Esophagus squamous epithelium (tissue), 5 donors: ENCODE measurements at places on chromosomes 16 and 17.

DNA sequence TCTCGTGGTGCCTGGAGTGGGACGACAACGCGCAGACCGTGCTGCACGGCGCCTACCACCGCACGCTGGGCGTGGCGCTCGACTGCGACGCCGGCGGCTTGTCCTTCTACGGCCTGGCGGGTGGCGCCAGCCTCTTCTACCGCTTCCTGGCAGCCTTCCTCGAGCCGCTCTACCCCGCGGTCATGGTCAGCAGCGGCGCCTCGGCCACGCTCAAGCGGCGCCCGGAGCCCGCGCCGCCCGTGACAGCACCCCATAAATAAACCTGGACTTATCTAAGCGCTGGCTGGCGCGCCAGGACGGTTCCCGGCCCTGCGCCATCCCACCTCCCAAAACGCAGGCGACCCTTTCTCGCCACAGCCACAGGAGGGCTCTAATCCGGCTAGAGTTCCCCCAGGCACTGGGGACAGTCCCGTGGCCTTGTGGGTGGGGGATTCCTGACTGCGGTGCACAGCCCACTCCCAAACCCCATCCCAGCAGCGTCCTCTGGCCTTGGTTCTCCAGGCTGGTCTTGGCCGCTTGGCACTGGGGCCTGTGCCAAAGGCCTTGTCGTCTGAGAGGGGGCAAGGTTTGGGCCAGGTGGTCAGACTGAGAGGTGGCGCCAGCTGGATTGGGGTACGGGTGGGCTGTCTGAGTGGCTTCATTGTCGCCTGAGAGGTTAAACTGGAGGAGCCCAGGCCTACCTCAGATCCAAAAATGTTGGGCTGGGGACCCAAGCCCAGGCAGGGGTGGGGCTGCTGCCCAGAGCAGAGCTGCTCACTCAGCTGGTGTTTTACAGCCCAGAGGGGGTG, 10.1 kb upstream of the SLC16A5 start:
- DNase-seq, result no peak

- DNase-seq, result no peak
Measured at GRCh38 chr17:44124118-44124438, 637 bp upstream of the HDAC5 start.

DNA sequence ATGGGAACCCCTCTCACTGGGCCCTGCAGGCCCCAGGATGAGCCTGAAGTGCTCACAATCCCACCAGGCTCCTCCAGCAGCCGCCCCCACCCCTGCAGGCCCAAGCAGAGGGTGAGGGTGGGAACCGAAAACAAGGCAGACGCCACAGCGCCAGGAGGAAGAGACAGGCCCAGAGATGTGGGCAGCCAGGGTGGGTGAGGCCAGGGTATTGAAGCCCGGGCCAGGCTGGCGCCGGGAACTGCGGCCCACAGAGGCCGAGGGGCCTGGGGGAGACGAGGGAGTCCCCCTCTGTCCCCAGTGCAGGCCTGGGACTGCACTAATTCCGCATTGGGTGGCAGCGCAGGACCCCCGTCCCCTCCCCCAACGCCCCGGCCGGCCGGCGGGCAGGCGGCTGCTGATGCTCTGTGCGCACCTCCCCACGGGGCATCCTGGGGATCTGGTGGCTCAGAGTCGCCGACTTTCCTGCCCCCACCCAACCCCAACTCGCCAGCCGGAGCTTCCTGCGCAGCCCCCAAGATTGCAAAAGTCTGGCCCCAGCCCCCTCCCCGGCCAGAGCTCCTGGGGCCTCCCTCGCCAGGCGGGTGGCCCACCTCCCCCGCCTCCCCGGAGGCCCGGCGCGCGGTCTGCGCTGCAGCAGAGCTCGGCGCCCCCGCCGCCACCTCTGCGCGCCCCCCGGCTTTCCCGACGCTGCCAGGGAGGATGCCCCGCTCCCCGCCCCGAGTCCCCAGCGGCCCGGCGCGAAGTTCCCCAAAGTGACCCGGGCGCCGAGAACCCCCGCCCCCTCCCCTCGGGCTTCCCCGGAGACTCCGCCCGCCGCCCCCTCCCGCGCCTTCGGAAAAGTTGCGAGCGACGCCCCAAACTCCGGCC, 107.8 kb downstream of the ENGASE start:
- DNase-seq, result no peak

GRCh38 chr17:4849011-4849536, 15.9 kb downstream of the MINK1 start:
- DNase-seq, result no peak

DNA sequence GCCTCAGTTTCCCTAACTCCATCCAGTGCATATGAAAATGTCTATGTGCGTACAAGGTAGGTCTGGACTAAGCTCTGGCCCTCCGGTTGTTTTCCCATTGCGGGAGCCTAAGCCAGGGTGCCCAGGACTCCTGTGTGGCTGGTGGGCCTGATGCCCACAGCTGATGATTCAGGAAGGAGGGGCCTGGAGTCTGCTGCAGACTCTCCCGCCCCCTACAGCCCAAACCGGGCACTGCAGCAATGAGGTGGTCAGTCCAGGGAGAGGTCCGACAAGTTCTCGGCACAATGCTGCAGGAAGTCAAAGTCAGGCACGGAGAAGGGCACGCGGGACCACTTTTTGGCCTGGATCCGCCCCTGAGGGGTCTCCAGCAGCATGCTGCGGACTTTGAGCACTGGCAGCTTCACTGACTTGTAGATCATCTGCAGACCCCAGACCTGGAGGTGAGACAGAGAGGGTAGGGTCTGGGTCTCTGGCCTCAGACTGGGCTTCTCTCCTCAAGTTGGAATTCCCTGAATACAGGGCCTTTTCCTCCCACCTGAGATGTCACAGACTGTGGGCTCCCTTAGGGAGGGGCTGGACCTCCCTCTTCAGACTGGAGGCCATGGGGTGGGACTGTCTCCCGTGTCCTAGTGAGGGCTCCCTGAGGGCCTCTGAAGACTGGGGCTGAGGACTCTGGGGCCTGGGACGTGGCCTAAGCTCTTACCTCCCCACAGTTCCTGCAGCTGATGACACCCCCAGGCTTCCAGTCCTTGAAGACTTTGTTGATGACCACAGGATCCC, 3.4 kb upstream of the ZNF385C start:
- no peak for DNase-seq

DNA sequence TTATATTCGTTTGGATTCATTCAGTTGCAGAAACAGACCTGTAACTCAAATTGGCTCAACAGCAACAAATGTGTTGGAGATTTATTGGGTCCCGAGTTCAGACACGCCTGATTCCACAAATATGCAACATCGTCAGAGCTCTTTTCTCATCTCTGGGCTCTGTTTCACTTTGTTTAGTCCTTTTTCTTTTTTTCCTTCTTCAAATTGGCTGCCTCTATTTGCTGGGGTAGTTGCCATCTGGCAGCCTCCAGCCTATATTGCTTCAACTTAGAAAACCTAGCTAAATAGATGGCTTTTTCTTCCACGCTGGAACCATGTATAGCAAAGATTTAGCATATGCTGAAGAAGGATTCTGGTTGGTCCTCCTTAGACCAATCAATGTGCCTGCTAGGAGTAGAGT, 398.5 kb downstream of the RBFOX1 start:
- no peak for DNase-seq

- DNase-seq, result no peak
Measured at GRCh38 chr17:1908699-1909309, 79.0 kb downstream of the RPA1 start.

DNA sequence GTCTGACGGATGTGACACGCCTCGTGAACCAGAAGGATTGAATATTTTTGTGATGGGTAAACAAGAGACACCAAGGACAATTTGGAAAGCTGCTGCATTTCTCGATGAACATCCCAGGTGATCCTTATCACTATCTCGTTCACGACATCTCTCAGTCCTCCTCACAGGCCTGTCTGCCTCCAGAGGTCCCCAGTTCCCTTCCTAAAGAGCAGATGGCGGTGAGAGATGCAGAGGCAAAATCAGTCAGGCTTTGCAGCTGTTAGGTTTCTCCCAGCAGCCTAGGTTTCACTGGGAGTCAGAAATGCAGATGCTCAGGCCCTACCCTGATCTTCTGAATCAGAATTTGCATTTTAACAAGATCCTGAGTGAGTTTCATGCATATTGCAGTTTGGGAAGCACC, 23.6 kb downstream of the SCPEP1 start:
- no peak for DNase-seq

GRCh38 chr16:48497129-48497528, 111.9 kb upstream of the SIAH1 start:
- no peak for DNase-seq

DNA sequence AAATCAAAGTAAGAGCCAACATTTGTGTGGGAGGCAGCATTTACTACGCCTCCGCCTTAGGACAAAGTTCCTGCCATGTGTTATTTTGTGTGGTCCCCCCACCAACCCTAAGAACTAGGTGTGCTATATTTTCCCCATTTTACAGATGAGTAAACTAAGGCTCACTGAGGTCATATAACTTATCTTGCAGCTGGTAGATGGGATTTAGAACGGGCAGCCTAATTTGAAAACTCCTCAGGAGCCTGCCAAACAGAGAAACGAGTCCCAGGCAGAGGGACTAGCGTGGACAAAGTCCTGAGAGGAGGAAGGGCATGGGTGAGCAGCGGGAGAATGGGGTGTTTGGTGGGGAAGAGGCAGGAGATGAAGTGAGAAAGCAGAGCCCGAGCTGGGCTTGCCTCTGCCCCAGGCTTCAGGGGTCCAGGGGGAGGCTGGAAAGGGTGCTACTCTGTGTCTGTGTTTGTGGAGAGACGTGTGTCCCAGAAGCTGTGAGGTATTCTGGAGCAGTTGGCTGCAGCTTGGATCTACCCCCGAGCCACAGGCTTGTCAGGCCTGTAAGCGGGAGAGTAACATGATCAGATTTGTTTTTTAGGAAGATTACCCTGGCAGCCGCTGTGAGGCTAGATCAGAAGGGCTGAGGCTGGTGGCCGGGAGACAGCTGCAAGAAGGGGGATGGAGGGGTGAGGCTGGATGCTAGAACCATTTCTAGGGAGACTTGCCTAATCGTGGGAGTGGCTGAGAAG, 5.0 kb downstream of the MLLT6 start:
- DNase-seq, result no peak

- DNase-seq, result no peak
Measured at GRCh38 chr17:75610103-75610984, 22.7 kb downstream of the MYO15B start.

- DNase-seq, result no peak
Measured at GRCh38 chr17:73431401-73432205, 119.8 kb upstream of the CDC42EP4 start.

DNA sequence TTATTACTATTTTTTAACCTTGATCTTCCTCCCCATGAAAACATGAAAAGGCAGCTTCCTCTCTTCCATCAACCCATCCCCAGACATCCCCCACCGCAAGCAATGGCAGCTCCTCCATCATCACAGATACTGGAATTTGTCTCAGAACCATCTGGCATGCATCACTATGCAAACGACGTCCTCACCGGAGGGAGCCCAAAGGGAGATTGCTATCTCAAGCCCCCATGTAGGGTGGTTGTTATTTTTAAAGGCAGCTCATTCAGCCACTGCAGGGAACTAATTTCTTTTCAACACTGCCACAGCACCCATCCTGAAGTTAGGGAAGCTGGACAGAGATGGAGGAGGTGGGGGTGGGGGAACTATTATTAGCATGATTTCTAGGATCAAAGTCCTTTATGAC, 222.5 kb downstream of the FOXL1 start:
- DNase-seq, result no peak

- DNase-seq, result no peak
Measured at GRCh38 chr17:39080421-39081078, 70.9 kb downstream of the PLXDC1 start.

GRCh38 chr17:17363638-17364337, 60.6 kb downstream of the NT5M start:
- DNase-seq, result no peak

DNA sequence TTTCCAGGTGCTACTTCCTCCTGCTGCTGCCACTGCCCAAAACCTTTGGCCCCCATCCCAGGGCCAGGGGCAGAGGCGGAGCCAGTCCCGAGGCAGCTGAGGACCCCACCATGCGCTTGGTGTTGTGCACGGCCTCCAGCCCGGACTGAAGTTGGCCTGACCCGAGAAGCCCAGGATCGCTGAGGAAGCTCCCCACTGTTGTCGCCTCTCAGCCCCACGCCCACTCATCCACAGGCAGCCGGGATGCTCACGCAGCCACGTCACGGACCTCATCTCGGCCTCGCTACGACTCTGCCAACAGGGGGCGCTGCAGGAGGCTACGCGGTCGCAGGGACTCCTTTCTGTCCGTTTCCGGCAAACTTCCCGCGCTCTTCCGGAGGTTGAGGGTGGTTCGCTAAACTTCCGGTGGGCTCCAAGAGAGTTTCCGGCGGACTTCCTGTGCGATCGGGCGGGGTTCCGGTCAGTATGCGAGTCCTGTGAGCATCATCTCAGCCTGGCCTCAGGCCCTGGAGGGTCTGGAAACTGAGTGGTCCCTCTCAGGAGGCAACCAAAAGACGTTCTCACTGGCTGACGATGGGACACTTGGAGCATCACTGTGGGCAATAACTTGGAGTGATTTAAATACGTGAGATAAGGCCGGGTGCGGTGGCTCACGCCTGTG, 12.4 kb downstream of the ZG16B start:
- no peak for DNase-seq

- DNase-seq, result no peak
Measured at GRCh38 chr17:79075446-79075750, 774 bp downstream of the ENGASE start.

DNA sequence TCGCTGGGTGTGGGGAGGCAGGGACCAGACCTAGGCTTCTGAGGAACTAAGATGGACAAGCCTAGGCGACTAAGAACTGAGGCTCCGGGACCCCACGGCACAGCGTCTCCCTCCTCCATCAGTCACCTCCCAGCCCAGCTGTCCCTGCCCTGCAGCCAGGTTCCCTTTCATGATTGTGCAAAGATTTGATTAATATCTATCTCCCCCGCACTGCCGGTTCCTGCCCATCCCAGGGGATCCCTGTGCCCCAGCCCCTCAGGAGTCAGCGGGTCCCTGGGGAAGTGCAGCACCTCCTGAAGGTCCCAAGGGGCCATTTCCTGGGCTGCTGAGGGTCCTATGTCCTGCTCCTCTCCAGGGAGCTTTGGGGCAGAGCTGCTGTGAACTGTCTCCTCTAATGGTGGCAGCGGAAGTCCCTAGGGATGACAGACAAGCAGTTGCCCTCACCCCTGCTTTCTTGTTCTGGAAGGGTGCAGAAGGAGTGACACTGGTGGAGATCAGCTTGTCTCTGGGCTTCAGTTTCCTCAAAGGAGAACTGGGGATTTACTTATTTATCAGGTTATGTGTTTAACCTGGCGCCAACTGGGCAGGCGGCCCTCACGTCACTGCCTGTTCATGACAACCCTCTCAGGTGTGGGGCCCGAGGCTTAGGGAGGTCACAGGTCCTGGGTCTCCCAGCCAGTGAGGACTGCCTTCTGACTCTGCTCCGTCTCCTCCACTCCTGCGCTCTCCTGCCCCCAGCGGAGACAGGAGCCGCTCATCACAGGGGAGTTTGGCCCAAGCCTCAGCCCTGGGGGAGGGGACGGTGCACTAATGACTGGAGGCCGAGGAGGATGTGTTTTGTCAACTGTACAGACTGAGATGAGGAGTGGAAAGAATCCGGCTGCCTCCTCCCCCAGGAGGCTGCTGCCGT, 1.9 kb upstream of the C16orf74 start:
- no peak for DNase-seq

GRCh38 chr17:48843187-48843900, 12.5 kb downstream of the CALCOCO2 start:
- DNase-seq, result no peak
